ENCODE measurements at places on chromosomes 13 and 19.

- DNase-seq = no peak
Measured at GRCh38 chr13:51425410-51426042, 27.3 kb downstream of the INTS6 start.

GRCh38 chr13:114140906-114141250 lies 8.5 kb upstream of the RASA3 start:
- no peak for DNase-seq

DNA sequence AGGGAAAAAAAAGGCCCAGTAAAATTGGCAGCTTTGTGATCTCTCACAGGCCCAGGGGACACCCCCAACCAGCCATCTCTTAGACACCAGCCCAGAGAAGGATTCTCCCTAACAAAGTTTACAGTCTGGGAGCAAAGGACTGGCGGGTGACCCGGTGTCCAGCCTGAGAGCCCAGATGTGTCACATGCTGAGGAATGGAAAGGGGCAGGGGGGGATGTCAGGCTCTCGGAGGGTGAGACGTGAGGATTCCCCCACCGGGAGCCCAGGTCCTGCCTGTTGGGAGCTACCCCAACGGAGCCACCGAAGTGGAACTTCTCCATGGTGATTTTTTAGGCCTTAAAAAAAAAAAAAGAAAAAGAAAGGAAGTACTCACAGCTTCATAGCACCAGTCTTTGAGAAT lies 4.8 kb upstream of the CTXN1 start:
- DNase-seq = no peak

DNA sequence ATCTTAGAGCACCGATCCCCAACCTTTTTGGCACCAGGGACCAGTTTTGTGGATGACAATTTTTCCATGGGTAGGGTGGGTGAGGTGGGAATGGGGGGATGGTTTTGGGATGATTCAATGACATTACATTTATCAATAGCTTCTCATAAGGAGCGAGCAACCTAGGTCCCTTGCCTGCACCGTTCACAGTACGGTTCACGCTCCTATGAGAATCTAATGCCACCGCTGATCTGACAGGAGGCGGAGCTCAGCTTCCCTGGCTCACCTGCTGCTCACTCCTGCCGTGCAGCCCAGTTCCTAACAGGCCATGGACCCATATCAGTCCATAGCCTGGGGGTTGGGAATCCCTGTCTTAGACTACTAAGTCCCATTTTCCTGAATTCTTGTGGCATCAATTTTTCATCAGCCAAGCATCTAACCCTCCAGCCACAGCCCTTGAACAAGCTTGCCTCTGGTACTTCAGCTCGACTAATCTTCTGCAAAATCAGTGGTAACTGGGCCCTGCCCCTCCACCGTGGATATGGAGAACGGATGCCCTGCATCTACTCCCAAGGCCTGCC lies 37.0 kb upstream of the MAP3K10 start:
- no peak for DNase-seq

DNA sequence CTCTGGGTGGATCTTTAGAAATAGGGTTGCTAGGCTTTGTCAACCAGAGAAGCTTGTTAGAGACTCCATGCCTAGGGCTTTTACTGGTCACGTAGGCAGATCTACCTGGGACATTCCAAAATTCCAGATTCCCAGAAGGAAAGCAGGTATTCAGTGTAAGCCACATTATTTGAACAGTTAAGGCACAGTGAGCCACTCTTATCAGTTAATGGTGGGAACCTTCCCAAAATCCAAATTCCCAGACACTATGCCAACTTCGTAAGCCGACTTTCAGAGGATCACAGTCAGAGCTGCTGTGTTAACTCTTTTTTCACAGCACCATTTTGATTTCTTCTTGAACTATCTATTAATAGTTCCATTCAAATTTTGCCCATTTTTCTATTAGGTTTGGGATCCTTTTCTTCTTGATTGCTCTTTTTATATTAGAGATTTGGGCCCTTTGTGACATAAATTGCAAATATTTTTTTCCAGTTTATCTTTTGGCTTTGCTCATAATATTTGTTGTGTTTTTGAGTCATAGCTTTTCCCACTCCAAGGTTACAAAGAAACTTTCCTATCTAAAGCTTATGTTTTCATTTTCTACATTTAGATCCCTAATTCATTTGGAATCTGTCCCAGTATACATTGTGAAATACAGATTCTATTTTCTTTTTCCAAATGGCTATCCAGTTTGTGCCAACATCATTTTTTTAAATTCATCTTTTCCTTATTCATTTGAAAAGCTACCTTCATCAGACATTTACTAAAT lies 77.3 kb downstream of the DHRS12 start:
- no peak for DNase-seq

DNA sequence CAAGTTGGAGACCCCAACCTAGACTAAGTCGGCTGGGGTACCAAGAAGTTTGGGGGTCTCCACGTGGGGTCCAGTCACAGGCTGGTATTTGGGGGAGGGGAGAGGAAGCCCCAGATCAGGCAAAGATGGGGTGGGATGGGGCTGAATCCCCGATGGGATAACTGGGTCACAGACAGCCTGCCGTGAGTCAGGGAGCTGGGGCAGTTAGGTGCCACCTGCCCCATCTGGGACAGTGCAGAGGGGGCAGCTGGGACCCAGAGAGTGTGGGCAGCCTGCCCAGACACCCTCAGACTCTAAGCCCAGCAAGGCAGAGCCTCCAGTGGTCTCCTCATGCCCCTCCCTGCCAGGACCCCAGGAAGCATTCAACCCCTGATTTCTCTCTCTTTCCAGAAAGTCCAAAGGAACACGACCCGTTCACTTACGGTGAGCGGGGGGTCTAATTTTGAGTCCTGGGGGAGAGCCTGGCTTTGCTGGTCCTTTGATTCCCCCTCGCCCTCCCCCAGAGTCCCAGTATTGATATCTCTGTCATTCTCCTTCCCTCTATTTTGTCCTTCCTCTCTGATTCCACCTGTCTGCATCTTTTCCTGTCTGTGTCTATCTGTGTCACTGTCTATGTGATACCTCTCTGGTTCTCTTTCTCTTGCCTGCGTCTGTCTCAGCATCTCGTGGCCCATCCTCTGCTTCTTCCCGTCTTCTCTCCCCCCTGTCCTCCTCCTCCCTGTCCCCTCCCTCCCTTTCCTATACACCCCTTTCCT lies 1.8 kb downstream of the FXYD1 start:
- DNase-seq = no peak

DNA sequence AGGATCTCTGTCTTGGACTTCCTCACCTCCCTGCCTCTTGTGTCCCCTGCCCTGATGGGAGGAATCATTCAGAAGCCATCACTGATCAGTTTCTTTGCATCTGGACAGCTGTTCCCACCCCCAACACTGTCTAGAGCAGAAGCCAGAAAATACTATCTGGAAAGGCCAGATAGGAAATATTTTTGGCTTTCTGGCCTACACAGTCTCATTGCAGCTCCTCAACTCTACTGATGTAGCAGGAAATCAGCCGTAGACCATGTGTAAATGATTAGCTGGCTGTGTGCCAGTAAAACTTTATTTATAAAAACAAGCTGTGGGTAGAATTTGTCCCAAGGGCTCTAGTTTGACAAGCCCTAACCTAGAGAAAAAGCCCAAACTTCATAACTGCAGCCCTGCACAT lies 5.6 kb downstream of the SIGLEC7 start:
- DNase-seq = no peak

- DNase-seq = no peak
Measured at GRCh38 chr13:75173457-75174356, 308.3 kb downstream of the TBC1D4 start.

DNA sequence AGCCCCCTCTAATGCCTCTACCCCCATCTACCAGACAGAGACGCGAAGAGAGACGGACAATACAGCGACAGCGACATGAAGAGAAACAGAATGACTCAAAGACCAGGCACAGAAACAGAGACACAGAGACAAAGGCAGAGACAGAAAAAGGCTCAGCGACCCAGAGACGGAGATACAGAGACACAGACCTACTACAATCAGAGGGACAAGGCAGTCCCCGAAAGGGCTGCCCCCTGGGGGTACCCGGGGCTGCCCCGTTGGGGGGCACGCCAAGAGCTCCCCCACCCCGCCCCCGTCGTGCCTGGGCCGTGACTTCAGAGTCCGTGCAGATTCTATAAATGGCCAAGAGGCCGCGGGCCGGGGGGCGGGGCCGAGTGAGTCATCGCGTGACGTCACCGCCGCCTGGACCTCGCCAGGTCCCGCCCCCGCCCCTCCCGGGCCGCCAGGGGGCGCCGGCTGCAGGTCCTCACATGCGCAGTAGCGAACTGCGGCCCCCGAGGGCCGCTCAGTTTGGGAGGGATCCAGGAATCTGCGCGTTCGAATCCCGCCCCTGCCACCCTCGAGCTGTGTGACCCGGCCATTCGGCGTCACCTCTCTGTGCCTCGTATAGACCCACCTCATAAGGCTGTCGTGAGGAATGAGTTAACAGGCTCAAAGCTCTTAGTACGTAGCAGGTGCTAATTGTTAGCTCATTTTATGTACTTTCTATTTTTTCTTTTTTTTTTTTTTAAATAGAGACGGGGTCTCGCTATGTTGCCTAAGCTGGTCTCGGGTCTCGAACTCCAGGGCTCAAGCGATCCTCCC lies 2.7 kb upstream of the CNN1 start:
- DNase-seq = peak; percentile 88
